Renal cortex interstitium (tissue), 15 donors: ENCODE measurements at places on chromosomes 16 and 17.

GRCh38 chr16:83501481-83501880 is 306.3 kb upstream of the HSBP1 start:
- no peak for DNase-seq

GRCh38 chr17:42120161-42120769 is 902 bp downstream of the KAT2A start:
- no peak for DNase-seq

DNA sequence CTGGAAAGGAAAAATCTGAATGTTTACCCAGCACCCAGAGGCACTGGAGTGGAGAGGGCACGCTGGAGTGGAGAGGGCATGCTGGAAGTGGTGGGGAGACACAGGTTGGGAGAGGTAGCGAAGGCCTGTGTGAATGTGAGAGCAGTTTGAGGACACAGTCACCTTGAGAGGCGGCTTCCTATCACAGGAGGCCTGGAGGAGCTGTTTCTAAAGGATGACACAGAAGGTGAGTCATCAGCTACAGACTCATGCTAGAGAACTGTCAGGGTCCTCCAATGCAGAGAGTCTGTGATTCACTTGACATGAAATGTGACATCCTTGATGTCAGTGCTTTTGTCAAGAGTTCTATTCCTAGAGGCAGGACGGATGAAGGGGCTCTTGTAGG is 13.8 kb downstream of the CTRL start:
- no peak for DNase-seq

DNA sequence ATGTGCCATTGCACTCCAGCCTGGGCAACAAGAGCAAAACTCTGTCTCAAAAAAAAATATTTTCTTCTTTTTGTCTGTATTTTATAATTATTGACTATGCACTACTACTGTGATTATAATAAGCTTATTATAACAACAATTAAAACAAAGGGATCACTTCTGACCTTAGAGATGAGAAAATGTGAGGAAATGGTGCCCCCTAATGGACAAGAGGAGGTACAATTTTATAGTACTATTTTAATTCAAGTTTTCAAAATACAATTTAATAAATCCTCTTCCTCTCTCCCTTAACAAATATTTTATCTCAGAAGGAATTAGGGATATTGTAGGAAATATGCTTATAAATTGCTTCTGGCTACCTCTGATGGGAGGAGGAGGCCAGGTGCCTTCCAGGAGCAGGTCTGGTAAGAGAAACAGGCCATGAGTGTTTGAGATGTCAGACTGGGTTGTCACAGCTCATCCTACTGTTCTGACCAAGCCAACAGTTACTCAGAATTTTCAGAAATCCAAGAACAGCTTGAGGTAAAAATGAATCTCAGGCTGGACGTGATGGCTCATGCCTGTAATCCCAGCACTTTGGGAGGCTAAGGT is 14.0 kb downstream of the VPS53 start:
- no peak for DNase-seq

DNA sequence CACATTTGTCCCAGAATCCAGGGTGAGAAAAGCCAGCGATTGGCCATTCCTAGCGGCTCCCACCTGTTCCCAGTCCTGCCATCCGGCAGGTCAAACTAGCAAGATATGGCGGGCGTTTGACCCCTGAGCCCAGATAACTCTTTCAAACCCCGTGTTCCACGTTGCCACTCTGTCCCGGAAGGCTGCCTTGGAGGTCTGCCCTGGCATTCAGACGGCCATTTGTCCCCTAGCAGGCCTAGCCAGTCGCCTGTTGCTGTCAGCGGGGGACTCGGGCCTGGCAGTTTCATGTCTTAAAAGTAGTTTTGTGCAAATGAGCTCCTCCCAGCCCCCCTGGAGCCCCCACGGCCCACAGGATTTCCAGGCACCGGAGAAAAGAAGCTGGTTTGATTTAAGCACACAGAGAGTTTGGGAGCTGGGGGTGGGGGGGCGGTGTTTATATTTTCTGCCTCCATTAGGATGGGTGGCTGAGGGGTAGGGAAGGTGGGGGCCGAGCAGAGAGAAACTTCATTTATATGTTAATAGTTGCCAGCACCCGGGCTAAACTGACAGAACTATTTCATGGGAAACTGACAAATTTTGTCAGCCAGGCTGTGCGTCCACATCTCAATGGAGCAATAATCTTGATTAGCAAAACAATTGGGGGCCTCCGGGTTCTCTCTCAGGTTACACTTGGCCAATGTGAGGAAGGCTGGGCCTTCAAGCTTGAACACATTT is 240.9 kb upstream of the SALL1 start:
- DNase-seq: no peak
